Activated CD8-positive, alpha-beta memory T cell treated with anti-CD3 and anti-CD28 coated beads for 4 hours (primary cell): ENCODE measurements at places on chromosomes 4 and X.

DNA sequence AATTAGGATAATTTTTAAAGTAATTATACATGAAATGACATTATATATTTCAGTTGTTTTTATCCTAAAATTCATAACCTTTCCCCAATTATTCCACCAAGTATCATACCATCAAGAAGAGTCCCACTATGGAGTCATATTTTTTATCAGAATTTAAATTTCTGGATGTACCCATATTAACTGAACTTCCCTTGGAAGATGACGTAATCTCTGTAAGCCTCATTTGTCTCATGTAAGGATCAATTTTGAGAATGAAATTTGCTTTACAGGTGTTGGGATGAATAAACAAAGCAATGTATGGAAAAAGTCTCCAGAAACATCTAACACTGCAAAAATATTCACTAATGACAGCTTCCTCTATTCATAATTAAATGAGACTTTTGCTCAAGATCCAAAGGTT, 147.5 kb downstream of the NPFFR2 start:
- DNase-seq = no peak

GRCh38 chr4:121514443-121514842, 133.6 kb upstream of the QRFPR start:
- DNase-seq = no peak

- DNase-seq = no peak
These were observed at the start of gene ATOH1 for GRCh38 chr4:93828332-93828994. TSS of gene ATOH1 (plus strand) at chr4:93828753. CDS start at chr4:93828927, 174 bp downstream.

- no peak for DNase-seq
These were observed 432.8 kb upstream of the FMR1 start for GRCh38 chrX:147478899-147479298.

GRCh38 chr4:154158361-154159155, 333.0 kb downstream of the DCHS2 start:
- no peak for DNase-seq
